ENCODE measurements at places on chromosomes 6 and 20.
A peak's percentile ranks its signal among the peaks of the same experiment; 100 is the strongest.

DNA sequence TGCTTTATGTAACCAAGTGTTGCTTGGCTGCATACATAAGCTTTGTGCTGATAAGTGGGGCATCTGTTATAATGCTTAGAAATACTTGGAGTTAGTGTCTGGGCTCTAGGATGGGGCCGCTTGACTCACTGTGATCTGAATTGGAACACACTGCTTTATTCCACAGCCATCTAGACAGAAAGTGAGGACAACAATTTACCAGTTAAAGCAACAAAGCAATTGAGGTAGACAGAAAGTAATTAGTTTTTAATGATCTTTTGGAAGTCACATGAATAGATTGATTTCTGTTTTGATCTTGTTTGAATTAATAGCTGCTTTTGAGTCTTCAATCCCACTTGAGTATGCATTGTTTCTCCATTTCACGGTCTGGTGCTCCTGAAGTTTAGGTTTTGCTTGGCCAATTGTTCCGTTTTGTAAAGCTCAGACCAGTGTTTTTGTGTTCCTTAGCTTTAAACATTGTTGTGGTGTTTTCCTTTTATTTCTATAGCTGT, 157.5 kb downstream of the TRMT11 start:
- DNase-seq: peak; percentile 50

GRCh38 chr20:62201173-62202082, 18.6 kb downstream of the MTG2 start:
- DNase-seq: no peak

DNA sequence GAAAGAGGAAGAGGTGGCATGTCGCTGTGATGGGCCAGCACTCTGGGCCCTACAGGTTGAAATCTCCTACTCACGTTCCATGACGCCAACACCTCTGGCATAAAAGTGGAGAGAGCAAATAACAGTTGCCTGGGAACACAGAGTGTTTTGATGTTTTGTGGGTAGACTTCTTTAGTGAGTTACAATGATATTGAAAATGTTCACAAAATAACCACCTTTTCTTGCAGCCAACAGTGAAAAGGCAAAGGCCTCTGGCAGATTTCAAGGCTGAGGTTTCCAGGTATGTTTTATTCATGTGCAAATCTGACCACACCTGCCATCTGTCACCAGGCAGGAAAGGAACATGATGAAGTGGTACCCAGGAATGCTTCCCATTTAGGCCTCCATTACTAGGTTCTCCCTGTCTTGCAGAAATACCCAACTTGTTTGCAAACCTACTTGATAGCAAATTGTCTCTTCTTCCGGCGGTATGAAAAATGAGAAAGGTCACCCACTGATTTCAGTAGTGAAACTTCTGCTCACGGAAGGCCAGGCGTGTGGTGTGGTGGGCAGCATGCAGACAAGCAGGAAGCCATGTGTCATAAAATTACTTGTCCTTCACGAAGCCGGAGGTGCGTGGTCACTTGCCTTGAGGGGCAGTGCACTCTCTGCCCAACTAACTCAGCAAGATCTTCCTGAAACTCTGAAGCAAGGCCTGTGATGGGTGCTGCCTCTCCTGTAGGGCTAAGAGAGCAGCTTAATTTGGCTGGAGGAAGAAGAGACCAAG, 299.1 kb upstream of the PRDM1 start:
- no peak for DNase-seq

- DNase-seq: no peak
These were observed 37.4 kb downstream of the PNLDC1 start for GRCh38 chr6:159837511-159837910.

- DNase-seq: no peak
These were observed 4.4 kb downstream of the CPNE1 start for GRCh38 chr20:35660122-35660937.

GRCh38 chr6:53055873-53056272, 9.3 kb upstream of the FBXO9 start:
- DNase-seq: no peak

DNA sequence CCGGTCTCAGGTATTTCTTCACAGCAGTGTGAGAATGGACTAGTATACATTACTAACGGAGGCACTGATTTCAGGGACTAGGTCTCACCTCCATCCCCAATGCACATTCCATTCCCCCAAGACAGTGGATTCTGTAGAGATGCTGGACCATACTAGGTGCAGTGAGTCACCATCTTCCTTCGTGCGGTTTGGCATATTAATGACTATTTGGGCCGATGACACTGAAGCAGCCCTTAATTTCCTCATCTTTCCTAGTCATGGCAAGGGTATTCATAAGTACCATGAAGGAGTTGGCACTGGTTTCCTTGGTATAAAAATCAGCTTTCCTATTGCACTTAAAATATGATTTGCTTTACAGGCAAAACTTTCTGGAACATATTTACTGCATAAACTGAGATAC, 121.4 kb upstream of the TRAF3IP2 start:
- DNase-seq: no peak

- no peak for DNase-seq
These were observed 626.8 kb downstream of the COL12A1 start for GRCh38 chr6:74579047-74579446.

DNA sequence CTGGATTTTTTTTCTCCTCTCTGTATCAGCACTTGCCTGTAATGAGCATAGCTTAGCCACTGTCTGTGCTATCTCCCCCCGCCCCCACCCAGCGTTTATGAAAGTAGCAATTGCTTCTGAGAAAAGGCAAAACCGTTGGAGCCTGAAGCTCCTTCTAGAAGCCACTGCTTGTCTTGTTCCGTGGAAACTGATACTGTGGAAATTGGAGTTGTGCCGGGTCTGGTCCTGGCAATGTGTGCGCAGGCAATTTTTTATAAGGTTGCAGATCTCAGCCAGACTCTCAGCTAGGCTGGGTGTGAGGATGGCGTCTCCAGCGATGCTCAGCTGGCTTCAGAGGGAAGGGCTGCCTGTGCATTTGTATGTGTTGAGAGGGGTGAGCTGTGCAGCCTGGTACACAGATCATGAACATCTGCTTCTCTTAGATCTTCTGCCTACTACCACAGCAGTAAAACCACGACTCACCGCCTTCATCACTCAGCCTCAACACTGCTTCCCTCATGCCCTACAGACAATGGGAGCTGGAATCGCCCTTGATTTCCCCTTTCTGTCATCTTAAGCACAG, 72.4 kb upstream of the GTSF1L start:
- no peak for DNase-seq

- no peak for DNase-seq
These were observed 53.8 kb upstream of the DACT2 start for GRCh38 chr6:168373389-168373788.

GRCh38 chr6:152671171-152671570, 26.5 kb upstream of the MYCT1 start:
- no peak for DNase-seq

DNA sequence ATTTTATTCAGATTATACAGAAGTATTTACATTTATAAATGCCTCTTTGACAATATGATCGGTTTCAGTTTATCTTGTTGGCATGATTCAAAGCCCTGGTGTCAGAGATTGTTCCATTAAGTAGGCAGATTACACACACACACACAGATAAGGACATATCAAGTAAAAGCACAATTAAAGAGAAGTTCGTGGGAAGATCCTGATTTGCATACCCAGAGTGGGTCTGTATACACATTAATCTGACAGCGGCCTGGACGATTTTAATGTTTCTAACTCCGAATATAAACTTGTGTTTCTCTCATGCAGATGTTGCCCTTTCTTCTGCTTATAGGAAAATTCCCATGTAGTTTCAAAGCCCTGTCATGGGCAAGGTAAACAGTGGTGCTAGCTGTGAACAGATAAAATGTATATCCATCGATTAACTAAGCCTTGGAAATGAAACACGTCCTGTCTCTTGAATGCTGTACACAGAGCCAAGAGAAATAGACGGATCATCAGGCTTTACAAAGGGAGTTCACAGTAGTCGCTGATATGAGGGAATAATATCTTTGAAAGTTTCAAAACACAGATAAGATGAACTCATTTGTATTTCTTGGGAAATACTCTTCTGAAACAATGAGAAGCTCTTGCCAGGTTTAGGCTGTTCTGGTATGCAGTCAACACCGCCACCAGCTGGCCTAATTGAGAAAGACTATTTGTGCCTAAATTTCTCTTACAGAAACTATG, 108.2 kb upstream of the GMDS start:
- DNase-seq: peak; percentile 16

GRCh38 chr6:3819161-3820110, 29.7 kb upstream of the FAM50B start:
- DNase-seq: no peak

GRCh38 chr6:74631564-74631963, 574.3 kb downstream of the COL12A1 start:
- DNase-seq: no peak

DNA sequence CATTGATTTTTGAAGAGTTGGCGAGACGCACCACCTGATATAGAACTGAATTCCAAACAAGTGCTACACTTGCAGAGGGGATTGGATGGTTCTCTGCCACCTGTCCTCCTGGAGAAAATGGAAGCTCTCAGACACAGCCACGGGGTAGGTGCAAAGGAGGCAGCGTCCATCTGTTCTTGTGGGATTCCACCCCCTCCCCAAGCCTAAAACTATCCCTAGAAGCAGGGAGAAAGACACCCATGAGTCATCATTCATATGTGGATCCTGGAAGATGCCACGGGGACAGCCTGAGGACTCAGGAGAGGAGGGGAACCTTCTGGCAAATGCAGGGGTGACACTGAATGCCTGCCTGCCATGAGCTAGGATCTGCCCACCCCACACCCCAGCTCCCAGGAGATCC, 171.3 kb upstream of the CST7 start:
- DNase-seq: peak; percentile 29

- no peak for DNase-seq
These were observed 585 bp upstream of the DSE start for GRCh38 chr6:116369964-116370759.

DNA sequence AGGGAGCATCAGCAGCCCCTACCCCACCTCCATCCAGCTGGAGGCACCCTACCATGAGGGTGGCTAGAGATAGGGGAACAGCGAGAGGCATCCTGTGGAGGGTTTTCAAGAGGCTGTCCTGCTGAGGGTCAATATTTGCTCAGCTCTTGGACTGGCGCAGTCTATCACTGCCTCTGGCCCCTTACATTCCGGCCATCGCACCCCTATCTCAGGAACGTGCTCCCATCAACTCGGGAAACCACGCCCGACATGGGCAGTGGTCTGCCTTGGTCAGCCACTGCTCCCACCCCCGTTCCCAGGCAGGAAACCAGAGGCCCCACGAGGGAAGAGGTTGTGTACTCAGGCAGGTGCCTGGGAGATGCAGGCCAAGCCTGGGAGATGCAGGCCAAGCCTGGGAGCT, 57.9 kb downstream of the VEGFA start:
- no peak for DNase-seq

DNA sequence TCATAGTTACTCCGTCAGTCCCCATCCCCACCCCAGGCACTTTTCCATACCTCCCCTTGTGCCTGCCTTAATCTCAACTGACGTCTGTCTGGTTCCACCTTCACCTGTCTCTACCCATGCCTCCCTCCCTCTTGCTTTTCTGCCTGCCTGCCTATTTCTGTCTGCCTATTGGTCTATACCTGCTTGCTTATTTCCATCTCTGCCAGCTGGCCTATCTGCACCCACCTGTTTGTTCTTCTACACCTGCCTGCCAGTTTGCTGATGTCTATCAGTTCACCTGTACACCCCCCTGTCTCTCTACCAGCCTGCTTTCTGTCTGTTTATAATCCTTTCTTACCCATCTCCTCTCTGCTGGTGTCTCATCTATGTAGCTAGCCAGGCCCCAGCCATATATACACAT, 87.5 kb downstream of the RALGAPA2 start:
- DNase-seq: no peak

DNA sequence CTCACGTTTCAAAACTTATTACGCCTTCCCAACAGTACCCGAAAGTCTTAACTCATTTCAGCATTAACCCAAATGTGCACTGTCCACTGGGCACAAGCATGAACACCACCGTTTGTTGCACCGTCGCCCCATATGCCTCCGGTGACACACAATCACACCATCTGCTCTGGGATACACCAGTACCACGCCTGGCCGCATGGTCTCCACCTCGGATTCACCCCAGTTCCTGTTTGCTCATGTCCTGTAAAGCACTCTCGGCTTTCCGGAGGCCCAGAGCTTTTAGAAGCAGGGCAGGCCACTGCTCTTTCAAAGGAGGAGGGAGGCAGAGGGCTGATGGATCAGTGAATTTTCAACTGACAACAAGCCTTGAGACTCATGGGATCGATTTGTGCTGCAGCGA, 1570.0 kb upstream of the DEFB115 start:
- DNase-seq: no peak

Data from NCI-H446 treated with DMSO at 0.1 percent for 48 hours (cell line).